ENCODE measurements at places on chromosomes 1 and 21.

- DNase-seq, result peak; percentile 50
Measured at GRCh38 chr1:23102289-23102688, 66.4 kb downstream of the LUZP1 start.

GRCh38 chr1:218930472-218931241 is 243.0 kb upstream of the LYPLAL1 start:
- DNase-seq, result peak; percentile 84

GRCh38 chr1:221470000-221470698 is 271.7 kb downstream of the DUSP10 start:
- no peak for DNase-seq

DNA sequence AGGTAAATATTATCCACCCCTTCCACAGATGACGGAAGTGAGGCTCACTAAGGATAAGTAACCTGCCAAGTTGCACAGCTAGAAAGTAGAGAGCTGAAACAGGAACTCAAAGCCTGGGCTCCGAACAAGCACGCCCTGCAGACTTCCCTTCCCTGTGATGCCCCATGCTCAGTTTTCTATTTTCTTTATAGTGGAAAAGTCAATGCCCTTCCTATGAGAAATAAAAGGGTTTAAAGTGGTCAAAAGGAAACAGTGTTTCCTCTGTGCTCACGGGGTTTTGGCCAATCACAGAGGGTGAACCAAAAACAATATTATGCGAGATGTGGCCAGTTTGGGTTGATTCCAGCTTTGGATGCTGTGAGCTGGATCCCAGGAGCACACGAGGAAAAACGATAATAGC is 44.5 kb downstream of the DDR2 start:
- no peak for DNase-seq

- DNase-seq, result no peak
Measured at GRCh38 chr21:29616209-29616751, 317.6 kb downstream of the BACH1 start.

DNA sequence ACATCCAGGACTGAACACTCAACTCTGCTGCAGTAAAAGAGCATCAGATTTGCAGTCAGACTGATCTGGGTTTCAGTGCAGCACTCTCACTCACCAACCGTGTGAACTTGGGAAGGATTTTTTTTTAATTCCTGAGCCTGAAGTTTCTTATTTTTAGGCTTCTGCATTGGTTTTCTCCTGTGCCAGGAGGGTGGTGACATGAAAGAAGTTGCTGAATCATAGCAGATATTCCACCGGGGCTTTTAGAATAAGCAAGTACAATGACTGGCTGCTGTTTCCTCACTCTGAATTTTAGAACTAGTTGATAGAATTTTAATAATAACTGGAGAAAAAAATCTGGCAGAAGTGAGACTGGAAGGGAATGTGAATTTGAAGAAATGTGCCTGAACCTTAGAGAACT is 11.6 kb downstream of the ADAM30 start:
- peak; percentile 32 for DNase-seq

GRCh38 chr1:43664369-43664768 is 14.4 kb downstream of the KDM4A start:
- DNase-seq, result no peak

DNA sequence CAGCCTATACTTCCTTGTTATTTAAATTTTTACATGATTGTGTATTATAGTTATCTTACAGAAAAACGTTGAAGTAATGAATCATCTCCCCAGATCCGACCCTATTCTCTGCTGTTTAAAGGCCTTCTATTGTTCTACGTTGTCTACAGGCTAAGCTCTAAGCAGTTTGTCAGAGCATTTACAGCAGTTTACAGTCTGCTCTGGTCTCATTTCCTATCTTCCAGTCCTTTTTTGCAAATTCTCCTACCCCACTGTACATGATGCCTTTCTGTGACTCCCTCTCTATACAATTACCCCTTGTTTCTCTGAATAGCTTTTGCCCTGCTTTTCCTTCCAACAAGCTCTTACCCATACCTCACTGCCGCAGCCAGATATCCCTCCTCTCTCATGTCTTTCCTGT is 319.2 kb upstream of the FMN2 start:
- DNase-seq, result no peak

DNA sequence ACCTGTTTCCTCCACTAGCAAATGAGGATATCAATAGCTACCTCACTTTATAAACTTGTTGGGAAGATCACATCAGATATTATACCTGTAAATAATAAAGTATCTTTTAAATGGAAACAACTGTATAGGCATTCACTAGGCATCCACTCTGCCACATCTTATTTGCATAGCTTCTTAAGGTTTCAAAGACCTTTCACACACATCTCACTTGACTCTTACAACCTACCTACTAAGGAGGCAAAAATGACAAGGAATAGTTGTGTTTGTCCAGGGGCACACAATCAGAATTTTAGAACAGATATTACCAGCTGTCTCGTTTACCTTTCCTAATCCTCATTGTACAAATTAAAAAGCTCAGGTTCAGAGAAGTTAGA is 51.5 kb downstream of the VANGL2 start:
- no peak for DNase-seq

DNA sequence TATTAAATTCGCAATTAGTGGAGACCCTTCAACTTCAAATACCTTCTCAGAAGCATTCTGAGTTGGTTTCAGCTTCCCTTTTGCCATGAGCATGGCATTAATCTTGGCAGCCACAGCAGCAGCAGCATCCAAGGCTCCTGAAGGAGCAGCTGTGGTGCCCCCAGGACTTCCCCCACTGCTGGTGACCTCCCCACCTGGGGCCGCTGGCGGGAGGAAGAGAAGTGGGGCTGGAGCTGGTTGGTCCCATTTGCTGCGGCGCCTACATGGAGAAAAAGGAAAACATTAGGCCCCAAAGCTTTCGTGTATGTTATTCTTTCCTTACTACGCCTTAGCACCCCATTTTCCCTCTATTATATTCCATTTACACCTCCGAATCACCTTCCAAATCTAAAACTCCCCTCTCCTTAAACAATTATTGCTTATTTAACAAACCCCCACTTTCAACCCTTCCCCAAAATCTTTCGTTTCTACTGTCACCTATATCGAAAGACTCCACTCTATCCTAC is 569 bp downstream of the KHDC4 start:
- no peak for DNase-seq

- DNase-seq, result no peak
Measured at GRCh38 chr21:26753822-26754221, 91.4 kb downstream of the ADAMTS1 start.

DNA sequence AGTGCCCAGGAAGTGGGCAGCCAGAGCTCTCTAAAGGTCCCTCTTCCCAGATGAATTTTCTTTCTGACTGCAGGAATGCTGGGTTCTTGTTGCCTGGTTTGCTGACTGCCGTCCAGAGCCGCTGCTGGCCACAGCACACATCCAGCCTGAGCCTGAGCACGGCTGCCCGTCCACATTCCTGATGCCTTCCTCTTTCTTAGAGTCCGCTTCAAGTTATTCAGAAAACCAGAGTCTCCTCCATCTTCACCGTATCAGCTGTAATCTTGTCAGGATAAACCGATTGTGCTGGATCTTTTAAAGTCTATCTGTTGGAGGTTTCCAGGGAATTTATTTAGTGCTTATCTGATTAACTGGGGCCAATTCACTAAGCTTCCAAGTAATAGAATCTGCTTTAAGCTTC is 84.8 kb upstream of the BCAR3 start:
- DNase-seq, result no peak

DNA sequence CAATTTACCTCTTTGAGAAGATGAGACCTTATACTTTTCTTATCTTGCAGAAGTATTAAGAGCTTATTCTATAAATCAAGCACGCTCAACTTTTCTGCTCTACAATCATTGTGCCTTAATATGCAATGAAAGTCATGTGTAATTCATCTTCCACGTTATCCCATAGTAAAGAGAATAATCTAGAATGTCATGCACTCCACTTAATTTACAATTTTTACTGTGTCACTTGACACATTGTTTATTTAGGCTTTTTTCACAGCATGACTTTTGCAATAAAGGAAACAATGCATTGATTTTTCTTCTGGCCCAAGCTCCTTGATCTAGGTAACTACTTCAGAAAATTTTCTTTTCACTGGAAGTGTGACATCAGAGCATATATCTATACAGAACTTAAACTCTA is 290.9 kb downstream of the HHIPL2 start:
- no peak for DNase-seq
